ENCODE measurements at places on chromosomes 3 and 15.

DNA sequence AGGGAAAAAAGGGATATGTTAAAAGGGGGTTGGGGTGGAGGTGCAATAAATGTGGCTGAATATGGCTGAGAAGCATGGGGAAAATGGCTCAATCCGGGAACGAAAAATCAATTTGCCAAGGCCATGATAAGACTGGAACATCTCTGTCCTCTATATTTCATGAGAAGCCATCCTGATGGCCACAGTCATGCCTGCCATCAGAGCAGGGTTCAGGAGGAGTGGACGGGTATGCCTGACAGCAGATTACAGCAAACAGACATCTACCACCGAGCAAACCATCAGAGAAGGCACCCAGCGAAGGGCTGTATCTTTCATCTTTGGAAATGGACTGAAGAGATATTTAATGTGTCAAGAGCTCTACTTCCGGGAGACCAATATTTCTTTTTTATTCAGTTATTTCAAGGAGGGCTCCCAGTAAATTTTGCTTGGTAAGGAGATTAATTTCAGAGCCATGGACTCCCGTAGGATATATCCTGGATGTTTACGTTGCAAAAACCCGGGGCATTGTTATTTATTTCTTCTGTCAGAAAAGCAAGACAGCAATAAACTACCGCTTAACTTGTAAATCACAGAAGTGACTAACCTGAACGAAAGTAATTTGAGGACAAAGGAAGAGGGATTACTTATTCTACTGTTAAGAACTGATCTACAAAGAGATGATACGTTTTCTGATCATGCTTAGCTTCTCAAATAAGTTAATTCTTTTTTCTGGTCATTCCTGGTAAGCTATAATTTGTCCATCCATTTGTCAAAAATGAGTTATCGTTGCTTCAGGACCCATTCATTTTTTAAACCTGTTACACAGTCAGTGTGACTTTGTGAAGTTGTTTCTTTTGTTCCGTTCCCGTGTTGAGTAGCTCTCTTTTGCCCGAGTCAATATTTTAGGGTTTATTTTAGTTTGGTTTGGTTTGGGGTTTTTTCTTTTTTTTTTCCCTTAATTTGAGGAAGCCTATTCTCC is 80.6 kb upstream of the CHD2 start:
- DNase-seq, result peak; percentile 63

GRCh38 chr3:61264281-61264680 is 13.0 kb upstream of the FHIT start:
- no peak for DNase-seq

DNA sequence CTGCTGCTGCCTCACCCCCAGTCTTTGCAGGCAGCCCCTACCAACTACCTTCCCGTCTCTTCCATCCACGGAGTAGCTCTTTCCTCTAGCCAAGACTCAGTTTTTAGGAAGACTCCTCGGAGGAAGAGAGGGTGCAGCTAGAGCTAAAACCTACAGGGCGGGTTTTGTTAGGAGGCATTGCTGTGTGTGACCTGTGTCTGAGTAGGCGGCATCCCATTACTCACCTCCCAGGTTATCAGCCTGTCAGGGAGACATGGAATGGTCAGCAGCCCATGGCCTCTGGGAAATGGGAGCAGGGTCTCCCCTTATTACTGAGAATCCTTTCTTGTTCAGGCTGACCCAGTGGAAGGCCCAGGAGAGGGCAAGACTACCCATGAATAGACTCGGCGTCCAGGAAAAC is 43.8 kb upstream of the FGD5 start:
- no peak for DNase-seq

DNA sequence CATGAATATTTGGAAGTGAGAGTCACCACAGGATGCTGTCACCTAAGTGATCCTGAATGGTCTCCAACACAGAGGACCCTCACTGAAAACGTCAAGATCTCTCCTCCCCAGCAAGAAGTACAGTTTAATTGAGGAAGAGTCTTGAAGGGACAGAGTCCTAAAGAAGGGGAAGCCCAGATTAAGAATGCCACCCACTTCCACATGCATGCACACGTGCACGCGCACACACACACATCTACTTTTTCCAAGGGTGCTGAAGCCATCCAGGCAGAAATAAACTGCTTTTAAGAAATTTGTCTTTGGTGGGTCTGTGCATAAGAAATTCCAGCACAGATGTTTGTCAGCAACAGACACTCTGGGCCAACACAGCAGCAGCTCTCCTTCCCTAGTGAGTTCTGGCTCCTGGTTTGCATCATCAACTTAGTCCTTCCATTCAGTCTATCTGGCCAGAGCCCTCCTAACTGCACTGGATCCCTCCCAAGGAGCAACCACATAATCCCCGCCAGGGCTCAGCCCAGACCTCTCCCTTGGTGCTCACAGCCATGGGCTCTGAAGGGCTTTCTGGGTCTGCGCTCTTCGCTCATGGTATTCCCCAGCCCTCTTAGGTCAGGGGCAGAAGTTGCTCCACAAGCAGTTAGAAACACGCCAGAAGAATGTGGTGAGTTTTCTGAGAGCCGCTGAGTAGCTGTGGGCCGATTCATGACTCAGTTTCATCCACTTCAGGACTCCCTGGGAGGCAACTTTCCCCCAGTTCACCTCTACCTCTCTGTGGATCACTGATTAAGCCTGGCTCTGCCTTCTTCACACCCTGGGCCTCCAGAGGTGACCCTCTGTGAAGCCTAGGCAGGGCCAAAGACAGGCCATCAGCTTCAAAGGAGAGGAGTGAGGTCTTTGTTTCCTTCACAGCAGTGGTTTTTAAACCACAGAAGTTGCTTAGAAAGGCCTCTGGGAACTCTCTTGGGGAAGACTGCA is 132.6 kb upstream of the LIPC start:
- no peak for DNase-seq

- no peak for DNase-seq
These were observed 109.6 kb downstream of the FHIT start for GRCh38 chr3:61141697-61142096.

- DNase-seq, result no peak
These were observed 44.1 kb upstream of the TFG start for GRCh38 chr3:100665230-100665629.

- DNase-seq, result peak; percentile 8
These were observed 64.8 kb downstream of the SAMMSON start for GRCh38 chr3:70064194-70064779.

- no peak for DNase-seq
These were observed 25.4 kb upstream of the LSAMP start for GRCh38 chr3:116470605-116471197.

Data from SK-N-SH (cell line).